GM12878 (cell line): ENCODE measurements at places on chromosomes 7 and 10. TPM values are rescaled to one million over a fixed set of nuclear protein-coding genes. Genes with fewer than 3 reads are reported as not detected.
A peak's percentile ranks its signal among the peaks of the same experiment; 100 is the strongest.

DNA sequence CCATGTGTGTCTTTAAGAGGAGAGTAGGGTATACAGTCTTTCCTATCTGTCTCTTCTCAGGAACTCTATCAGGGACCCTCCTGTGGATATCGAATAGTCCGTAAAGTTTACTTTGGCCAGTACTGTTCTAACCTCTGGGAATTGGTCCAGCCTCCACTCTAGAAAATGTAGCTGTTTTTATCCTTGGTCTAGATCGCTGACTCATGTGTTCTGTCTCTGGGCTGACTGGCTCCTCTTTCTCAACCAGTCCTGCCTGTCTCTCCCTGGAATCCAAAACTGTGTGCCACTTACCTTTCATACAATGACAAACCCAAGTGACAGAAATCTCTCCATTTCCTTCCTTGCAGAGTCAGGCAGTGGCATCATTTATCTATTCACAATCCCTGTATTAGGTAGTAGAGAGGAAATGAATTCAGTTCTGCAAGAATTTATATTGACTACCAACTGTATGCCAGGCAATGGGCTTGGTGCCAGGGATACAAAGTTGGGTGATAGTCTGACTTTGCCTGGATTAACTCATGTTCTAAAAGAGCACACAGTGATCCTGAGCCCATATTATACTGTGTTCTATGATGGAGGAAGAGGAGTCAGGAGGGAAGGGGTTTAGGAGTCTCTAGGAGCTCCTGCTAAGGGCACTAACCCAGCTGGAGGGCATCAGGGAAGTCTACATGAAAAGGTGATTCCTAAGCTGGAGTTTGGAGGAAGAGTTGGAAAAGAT is 232.7 kb downstream of the LRMDA start:
- no peak for DNase-seq

DNA sequence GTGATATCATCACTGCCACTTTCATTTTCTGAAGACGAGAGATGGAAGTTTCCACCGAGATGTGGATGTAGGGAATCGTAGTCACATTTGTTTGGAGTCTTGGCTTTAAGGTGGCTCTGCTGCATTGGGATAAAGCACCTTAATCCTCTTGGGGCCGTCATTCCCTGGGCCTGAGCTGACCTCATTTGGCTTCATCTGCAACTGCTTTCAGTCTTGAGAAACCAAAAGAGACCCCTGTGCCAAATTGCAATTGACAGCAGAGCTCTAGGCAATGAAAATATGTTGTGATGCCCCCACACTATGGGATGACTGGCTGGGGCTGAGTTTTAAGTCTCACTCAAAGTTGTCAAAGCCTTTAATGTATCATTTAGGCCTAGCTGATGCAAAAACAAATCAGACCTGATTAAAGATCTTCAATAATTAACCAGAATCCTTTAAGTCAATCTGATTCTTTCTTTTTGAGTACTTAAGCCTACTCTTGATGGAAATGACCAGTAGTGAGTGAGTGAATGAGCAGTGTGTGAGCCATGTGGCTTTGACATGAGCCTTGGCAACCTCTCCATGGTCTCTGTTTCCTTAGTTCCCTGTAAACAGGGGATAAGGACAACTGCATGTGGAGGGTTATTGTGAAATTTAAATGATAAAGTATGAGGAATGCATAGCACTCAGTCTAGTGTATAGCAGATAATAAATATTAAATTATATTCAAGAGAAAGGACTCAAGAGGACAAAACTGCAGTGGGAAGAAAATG is 155.0 kb downstream of the BMPER start:
- DNase-seq = no peak

DNA sequence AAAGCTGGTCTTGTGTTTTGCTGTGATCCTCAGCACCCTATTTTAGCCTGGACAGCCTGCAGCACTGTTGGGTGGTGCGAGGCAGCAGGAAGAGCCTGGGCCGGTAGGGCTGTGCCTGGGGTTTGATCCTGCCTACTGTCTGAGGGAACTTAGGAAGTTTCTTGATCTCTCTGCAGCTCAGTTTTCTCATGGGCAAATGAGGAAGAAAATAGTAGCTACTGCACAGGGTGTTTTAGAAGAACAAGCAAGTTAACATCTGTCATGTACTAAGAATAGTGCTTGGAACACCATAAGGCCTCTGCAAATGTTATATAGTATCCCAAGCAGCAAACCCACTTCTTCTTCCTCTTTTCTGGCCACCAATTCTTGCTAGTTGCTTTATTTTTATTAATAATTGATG is 12.0 kb upstream of the AGR2 start:
- no peak for DNase-seq

ANKRD22 gene
- total RNA-seq = 0.48 and 0.56 TPM in 2 replicates

MUC12 gene
- 1.7 and 2.6 TPM in 2 replicates for total RNA-seq

DNA sequence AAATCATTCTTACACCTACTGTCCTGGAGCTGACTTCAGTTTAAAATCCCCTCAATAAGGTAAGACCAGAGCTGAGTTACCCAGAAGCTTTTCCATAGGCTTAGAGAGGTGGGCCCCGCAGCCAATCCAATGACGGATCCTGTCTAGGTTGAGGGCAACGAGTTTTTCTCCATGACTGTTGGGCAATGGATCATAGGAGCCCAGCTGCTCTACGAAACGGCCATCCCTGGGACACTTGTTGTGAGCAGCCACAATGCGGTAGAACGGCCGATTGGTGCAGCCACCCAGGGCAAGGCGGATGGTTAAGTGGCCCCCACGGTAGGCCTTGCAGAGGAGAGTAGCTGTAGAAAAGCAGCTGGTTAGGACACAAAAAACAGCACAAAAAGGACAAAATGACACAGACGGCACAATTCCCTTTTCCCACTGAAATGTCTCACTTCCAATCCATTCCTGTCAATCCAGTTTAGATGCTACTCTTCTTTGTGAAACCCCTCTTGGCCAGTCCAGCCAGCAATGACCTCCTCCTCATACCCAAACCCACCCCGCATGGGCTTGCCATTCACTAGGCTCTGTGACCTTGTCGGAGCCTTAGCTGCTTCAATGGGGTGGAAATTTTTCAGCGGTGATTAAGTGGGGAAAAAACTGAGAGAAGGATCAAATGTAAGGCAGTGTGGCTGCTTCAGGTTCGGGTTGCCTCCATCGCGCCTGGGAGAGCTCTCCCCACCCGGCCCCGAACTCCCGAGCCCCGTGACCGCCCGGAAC is 580 bp downstream of the MRPS16 start:
- DNase-seq = no peak

- no peak for DNase-seq
Measured at GRCh38 chr7:80259-81067, 111.9 kb upstream of the FAM20C start.

DNA sequence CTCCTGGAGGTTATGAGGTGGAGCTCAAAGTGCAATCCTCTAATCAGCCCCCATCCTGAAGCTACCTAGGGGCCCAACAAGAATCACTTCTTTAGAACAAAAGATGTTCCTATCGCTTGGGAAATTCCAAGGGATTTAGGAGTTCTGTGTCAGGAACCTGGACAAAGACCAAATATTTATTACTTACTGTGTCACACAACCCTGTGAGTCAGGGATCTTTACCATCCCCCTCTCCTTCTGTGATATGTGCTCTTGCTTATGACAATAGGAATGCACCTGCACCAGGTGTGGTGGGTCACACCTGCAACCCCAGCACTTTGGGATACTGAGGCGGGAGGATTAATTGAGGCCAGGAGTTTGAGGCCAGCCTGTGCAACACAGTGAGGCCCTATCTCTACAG is 485.8 kb downstream of the PLXDC2 start:
- DNase-seq = no peak

GRCh38 chr7:117637937-117638336 is 158.1 kb downstream of the CFTR start:
- DNase-seq = no peak

- no peak for DNase-seq
Measured at GRCh38 chr10:28566458-28567015, 33.6 kb downstream of the WAC start.

VPS37D gene
- 0.21 and 0.27 TPM in 2 replicates for total RNA-seq

DNA sequence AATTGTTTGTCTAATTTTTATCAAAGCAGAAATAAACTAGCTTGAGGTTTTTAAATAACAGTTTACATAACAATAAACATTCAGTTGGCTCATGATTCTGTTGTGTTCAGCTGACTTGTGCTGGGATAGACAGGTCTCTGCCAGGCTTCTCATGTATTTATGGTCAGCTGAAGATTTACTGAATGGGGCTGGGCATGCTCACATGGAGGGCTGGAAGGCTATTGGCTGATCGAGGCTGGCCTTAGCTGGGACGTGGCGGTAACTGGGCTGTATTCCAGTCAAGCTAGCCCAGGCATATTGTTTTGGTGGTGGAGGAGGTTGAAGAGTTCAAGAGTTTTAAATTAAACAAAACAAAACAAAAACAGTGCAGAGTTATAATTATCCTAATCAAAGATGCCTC is 251.0 kb upstream of the MTPN start:
- no peak for DNase-seq

PON1 gene
- 0.26 and 0.40 TPM in 2 replicates for total RNA-seq

DNA sequence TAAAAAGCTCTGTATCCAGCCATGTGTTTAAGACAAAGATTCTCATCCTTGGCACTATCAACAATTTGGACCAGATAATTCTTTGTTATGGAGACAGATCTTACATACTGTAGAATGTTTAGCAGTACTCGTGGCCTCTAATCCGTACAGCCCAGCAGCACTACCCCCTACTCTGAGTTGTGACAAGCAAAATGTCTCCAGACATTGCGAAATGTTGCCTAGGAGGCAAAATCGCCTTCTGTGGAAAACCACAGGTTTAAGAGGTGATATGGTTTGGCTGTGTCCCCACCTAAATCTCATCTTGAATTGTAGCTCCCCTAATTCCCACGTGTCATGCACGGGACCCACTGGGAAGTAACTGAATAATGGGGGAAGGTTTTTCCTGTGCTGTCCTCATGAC is 186.7 kb downstream of the CHCHD3 start:
- no peak for DNase-seq

DNA sequence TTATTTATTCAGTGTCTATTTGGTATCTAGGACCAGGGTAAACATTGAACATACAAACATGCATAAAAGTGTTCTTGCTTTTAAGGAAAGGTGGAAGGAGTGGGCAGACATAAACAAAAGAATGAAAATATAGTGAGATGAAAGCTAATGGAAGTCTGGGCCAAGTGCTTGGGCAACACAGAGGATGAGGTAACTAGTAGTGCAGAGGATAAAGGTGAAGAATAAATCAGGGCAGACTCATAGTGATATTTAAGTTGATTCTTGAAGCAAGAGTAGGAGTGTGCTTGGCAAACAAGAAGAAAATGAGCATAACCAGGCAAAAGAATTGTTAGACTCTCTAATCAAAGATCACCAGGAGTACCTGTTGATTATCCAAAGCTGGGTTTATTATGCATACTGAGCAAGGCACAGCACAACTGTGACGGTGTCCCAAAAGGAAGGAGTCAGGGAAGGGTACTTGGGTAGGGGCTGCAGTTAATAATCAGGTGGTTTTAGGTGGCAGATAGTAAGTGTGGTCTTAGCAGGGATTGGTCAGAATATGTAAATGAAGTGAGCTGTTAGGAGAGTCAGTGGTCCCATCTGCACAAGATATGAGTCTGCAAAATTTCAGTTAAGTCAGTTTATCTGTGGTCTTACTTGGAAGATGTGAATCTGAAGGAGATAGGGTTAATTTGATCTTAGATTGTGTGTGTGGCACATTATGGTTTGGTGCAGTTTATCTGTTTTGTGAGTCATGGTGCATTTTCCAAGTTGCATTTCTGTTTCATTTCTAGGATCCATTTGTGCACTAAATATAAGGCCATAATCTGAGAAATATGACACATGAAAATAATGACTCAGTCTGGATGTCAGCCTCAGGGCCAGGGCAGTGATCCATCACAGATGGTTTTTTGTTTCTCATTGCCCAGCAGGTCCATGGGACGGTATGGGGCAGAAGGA is 30.6 kb upstream of the TAX1BP1 start:
- DNase-seq = no peak

ZNF800 gene
- total RNA-seq = 28.5 and 31.2 TPM in 2 replicates

DNA sequence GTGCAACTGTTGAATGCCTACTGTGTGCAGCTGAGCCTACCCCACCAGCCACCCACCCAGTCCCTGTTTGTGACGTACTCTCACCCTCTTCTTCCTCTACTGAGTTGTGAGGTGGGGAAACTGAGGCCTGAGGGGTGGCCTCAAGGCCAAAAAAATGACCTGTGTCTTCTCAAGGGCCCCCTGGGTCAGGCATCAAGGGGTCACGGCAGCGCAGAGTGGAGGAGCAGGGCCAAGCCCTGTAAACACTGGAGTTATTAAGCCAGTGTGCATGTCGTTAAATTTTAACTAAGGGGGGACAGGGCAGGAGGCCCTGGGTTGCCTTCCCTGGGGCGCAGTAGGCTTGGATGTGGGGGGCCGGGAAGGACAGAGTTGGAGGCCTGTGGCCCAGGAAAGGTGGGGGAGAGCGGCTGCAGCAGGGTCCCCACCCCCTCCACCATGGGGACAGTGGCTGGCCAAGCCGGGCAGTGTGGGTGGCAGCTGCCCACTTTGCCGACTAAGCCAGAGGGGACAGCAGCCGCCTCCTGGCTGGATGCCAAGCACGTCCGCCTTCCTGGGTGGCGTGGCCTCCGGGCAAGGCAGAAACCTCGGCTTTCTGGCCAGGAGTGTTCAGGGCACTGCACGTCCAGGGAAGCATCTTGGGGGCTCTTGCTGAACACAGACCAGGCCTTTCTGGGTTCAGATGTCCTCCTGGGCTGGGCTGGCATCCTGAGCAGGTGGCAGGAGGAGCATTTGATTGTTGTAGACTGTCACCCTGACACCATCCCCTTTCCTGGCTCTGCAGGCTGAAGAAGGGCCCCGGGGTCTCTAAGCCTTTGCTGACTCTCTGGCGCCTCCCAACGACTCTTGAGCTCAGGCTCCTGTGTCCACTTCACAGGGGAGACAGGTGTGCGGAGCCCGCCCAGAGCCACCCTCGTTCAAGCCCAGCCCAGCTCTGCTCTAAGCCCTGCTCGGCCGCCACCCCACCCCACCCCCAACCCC is 1.9 kb downstream of the SLC29A4 start:
- peak; percentile 4 for DNase-seq

- DNase-seq = no peak
Measured at GRCh38 chr7:67311901-67312300, 315.3 kb downstream of the TYW1 start.

- DNase-seq = peak; percentile 66
Measured at GRCh38 chr10:35136263-35136815, 9.7 kb downstream of the CREM start.

DNA sequence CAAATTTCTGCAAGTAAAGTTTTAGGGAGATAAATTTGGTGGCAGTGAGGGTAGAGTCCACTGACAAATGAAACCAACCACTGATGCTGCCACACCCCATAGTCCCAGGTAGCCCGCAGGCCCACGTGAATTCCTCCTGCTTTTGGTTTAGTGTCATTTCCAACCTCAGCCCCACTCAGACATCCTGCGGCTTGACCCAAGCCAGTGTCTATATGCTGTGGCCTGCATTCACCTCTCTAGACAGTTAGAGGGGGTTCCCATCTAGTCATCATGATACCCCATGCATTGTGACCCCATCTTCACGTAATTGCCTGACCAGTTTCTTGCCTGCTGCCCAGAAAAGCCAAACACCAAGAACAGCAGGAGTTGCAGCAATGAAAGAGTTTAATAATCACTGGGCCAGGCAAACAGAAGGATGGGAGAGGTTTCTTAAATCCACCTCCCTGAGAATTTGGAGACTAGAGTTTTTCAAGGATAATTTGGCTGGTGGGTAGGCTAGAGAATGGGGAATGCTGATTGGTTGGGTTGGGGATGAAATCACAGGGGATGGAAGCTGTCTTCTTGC is 332.0 kb upstream of the GALNT17 start:
- no peak for DNase-seq

SDK1 gene
- total RNA-seq = 0.33 TPM in 1 of 2 replicates, not detected in the other

NUTM2E gene
- total RNA-seq = 0.58 and 0.90 TPM in 2 replicates
